Hematopoietic multipotent progenitor cell treated with erythropoietin and hydrocortisone succinate and interleukin-3 and kit ligand, for 17 days (in vitro differentiated cells): ENCODE measurements at places on chromosomes 3 and 15.

DNA sequence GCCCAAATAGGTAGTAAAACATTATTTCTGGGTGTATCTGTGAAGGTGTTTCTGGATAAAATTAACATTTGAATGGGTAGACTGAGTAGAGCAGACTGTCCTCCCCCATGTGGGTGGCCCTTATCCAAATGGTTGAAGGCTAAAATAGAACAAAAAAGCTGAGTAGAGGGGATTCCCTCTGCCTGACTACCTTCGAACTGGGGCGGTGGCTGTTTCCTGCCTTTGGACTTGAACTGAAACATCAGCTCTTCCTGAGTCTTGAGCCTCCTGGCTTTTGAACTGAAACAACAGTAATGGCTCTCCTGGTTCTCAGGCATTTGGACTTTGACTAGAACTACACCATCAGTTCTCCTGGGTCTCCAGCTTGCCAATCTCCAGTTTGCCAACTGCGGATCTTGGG lies 4.4 kb upstream of the GPR176 start:
- DNase-seq, result no peak

- no peak for DNase-seq
Observed at GRCh38 chr3:157445857-157446256, 9.2 kb downstream of the PTX3 start.

- DNase-seq, result no peak
Observed at GRCh38 chr15:76366714-76367113, 30.1 kb downstream of the ISL2 start.

GRCh38 chr3:23112491-23112890 lies 90.6 kb upstream of the UBE2E2 start:
- DNase-seq, result no peak

DNA sequence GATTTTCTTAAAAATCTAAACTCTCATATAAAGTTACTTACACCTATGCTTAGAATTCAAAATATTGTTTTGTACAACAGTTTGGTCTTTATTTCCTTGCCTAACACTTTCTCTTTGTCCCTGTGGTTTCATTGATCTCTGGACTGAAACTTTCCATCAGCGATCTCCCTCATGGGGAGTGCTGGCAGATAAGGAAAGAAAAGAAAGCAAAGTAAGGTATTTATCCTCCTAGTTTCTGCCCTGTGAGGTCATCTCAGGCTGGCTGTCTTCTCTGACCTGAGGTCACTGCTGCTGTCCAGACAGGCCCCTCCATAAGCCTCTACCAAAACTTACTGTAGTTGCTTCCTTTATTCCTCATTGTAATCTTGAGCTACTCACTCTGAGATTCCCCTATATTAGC lies 57.9 kb upstream of the EPHA6 start:
- no peak for DNase-seq

- no peak for DNase-seq
Observed at GRCh38 chr3:194221336-194221735, 85.4 kb downstream of the HES1 start.

DNA sequence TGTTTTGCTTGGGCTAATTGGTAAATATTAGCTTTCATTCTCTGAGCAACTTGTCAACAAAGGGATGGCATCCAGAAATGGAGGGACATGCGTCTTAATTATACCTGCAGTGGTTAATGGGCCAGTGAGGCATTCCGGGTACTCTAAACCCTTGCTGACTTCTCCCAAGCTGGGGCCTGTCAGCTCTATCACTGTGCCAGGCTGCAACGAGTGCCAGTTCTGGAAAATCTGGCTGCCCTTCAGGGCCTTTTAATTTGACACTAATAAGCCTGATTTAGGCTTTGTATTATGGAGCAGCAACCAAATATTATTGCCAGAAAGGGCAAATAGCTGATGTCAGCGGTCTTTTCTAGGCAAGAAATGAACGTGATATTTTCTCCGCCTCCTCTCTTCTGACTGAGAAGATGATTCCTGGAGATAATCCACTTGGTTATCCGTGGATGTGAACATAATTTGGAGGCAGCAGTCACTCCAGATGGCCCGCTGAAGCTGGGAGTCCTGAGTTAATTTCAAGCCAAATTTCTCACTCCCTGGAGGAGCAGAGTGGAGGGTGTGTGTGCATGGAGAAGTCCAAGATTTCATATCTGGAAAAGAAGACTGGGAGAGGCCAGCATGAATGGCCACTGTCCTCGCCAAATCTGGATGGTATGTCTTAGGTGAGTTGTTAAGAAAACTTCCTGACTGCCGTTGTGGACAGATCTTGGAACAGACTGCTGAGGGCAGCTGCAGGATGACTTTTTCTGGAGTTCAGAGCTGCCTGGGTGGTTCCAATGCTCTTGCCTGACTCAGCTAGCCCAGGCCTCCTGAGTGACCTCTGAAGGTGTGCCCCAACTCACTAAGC lies 44.4 kb upstream of the PSMD6 start:
- no peak for DNase-seq

DNA sequence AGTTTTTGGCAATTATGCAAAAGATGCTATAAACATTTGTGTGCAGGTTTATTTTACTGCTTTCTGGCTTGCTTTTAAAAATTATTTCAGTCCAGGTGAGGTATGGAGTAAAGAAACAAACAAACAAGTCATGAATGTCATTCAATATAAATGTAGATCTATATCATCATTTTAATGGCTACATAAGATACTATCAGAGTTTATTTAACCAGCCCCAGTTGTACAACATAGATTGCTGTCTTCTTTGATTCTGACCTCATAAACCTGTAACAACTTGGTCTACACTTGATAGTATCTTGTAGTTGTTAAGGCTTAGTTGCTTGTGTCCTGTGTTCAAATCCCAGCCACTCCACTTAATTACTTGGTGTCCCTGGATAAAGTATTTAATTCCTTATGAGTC lies 46.0 kb upstream of the RNU6-1 start:
- DNase-seq, result no peak

DNA sequence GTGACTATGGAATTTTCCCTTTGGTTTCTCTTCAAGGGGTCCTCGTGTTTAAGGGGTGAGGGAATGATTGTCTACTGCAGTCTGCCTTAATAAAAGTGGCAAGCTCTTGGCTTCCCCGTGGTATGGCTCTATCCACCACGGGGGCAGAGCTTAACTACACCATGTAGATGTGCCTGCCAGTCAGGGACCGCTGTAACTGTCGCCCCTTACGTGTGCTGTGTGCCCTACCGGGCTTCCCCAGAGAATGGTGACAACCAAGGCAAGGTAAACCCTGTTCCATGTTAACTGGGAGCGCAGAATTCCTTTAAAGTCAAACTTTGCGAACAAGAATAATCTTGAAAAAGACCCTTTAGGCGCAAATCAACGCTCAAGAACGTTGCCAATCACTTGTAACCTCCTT lies 966 bp upstream of the C3orf80 start:
- no peak for DNase-seq

GRCh38 chr3:185691622-185692021 lies 105.5 kb downstream of the SENP2 start:
- no peak for DNase-seq

DNA sequence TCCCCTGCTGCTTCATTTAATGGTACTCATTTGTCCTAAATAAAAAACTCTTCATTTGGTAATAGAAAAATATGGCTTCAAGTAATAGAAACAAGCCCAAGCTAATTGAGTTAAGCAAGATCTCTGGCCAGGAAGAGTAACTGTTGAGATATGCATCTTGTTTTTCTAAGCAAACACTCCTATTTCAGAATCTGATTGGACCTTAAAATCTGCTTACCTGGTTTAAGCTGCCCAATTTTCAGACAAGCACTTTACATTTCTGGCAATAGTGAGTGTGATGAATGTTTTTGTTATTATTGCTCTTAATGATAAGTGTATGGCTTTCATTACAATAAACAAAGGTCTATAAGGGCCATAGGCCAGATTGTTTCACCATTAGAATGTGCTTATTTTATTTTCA lies 86.2 kb downstream of the CMSS1 start:
- no peak for DNase-seq

GRCh38 chr15:75620058-75620820 lies 5.3 kb downstream of the SNUPN start:
- no peak for DNase-seq

GRCh38 chr15:66981771-66982170 lies 83.6 kb upstream of the SMAD3 start:
- no peak for DNase-seq

DNA sequence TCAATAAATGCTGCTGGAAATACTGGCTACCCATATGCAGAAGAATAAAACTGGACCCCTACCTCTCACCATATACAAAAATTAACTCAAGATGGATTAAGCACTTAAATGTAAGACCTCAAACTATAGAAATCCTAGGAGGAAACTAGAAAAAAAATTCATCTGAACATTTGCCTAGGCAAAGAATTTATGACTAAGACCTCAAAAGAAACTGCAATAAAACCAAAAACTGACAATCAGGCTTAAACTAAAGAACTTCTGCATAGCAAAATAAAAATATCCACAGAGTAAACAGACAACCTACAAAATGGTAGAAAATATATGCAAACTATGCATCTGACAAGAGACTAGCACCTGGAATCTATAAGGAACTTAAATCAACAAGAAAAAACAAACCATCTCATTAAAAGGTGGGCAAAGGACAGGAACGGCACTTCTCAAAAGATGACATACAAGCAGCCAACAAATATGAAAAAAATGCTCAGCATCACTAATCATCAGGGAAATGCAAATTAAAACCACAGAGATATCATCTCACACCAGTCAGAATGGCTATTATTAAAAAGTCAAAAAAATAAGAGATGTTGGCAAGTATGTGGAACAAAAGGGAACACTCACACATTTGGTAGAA lies 47.0 kb downstream of the MYO9A start:
- no peak for DNase-seq

- DNase-seq, result no peak
Observed at GRCh38 chr3:78130741-78131290, 1090.9 kb downstream of the ROBO2 start.

DNA sequence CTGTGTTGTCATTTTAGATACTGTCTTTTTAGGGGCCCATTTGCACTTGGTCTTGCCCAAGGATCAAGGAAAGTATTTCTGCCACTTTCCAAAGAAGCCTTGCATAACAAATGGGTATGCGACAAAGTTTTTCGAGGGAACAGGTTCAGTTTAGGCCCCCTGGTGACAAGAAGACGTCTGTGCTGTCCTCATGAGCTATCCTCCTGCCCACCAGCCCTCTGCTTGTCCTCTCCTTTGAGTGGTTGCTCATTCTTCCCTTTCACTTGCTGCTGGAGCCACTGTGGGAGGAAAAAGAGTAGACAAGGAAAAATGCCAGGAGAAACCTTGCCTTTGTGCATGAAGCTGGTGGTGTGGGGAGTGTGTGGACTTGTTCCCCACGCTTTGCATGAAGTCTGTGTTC lies 171.9 kb downstream of the CACNA2D3 start:
- no peak for DNase-seq

DNA sequence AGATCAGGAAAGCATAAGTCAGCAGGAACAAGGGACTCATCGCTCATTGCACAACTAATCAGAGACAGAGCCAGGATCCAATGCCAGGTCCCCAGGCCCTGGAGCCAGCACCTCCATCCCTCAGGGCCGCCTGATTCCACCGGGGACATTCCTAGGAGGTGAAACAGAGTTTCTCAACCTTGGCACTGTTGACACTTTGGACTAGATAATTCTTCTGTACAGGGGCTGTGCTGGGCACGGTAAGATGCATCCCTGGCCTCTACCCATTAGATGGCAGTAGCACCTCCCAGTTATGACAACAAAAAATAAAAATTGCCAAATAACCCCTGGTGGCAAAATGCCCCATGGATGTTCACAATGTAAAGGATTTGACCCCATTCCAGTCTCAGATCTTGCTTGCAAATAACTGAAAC lies 127.7 kb downstream of the MTHFS start:
- DNase-seq, result no peak
